ENCODE measurements at places on chromosomes 3 and 15. TPM values are rescaled to one million over a fixed set of nuclear protein-coding genes. Genes with fewer than 3 reads are reported as not detected.
A peak's percentile ranks its signal among the peaks of the same experiment; 100 is the strongest.

DNA sequence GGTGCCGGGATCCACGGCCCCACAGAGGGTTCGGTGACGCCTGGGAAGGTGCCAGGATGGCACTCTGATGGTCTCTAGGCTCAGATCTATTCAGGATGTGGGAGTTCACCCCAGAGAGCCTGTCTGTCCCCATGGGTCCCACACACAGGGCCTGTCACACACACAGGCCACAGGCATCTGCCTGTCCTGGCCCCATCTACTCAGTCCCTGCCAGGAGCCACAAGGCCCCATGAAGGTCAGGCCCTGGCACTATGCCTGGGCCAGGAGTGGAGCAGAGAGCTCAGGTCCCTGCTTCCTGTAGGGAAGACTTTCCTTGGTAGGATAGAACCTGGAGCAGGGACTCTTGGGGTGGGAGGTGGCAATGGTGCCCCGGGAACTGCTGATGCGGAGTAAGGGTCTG is 49.0 kb upstream of the FURIN start:
- no peak overlapping the region for H3K27ac ChIP-seq
- H3K36me3 ChIP-seq: no peaks in the 10 kb centered on the region
- peaks cover 5% of the 10 kb centered on the region for H3K27me3 ChIP-seq

- H3K36me3 ChIP-seq: no peaks in the 10 kb centered on the region
- H3K4me3 ChIP-seq: no peak overlapping the region
- no peak for DNase-seq
- no peaks in the 10 kb centered on the region for H3K27me3 ChIP-seq
- H3K4me1 ChIP-seq: peaks cover 3% of the 10 kb centered on the region
These were observed 18.4 kb downstream of the GCSAM start for GRCh38 chr3:112114576-112115160.

- H3K36me3 ChIP-seq: no peaks in the 10 kb centered on the region
- no peak for DNase-seq
- no peak overlapping the region for H3K4me3 ChIP-seq
- no peak overlapping the region for H3K27ac ChIP-seq
- peaks cover 2% of the 10 kb centered on the region for H3K4me1 ChIP-seq
- H3K27me3 ChIP-seq: peaks cover 8% of the 10 kb centered on the region
These were observed 18.1 kb upstream of the BSN start for GRCh38 chr3:49535971-49536874.

DNA sequence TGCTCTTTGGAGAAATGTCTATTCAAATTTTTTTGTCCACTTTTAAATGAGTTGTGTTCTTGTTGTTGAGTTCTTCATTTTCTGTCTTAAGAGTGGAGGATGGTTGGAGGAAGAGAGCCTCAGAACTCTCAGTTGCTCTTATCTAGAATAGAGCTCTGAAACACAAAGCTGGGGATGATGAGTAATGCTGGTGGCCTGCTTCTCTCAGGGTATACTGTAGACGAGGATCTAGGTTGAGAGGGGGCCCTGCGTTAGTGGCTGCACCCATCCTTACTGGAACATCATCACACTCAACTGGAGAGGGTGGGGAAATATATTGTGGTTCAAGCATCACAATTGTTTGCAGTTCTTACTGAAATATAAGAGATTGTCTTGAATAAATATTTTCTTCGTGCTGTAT is 1.8 kb downstream of the SPTSSB start:
- H3K4me3 ChIP-seq: no peak overlapping the region
- peaks cover 4% of the 10 kb centered on the region for H3K27me3 ChIP-seq
- no peak overlapping the region for H3K27ac ChIP-seq
- H3K36me3 ChIP-seq: no peaks in the 10 kb centered on the region
- no peak for DNase-seq

- H3K36me3 ChIP-seq: no peaks in the 10 kb centered on the region
- peaks cover 4% of the 10 kb centered on the region for H3K27me3 ChIP-seq
- H3K27ac ChIP-seq: no peak overlapping the region
- peak; percentile 25 for DNase-seq
- no peaks in the 10 kb centered on the region for H3K4me1 ChIP-seq
These were observed 25.1 kb upstream of the ZKSCAN7 start for GRCh38 chr3:44529927-44530326.

DNA sequence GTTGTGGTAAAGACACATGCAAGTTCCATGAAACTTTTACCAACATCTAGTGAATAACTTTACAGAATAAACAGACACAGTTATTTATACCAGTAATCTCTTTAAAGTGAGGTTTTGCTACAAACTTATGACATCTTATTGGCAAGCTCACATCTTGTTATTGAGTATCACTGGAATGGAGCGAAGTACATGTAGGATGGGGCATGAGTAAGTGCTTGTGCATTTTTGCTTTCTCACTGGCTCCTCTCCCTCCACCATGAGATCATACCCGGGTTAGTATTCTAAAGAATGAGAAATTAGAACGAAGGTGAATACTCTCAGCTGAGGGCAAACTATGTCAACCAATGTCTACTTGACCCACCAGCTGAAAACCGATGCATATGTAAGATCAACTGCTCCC is 193.3 kb upstream of the ZNF717 start:
- no peaks in the 10 kb centered on the region for H3K27me3 ChIP-seq
- H3K27ac ChIP-seq: no peak overlapping the region
- no peak for DNase-seq
- no peaks in the 10 kb centered on the region for H3K36me3 ChIP-seq

GRCh38 chr3:113258361-113258760 is 47.0 kb downstream of the BOC start:
- H3K36me3 ChIP-seq: peaks cover 6% of the 10 kb centered on the region
- DNase-seq: no peak
- H3K27me3 ChIP-seq: peaks cover 7% of the 10 kb centered on the region
- no peak overlapping the region for H3K27ac ChIP-seq

GRCh38 chr3:173045770-173046382 is 95.2 kb downstream of the SPATA16 start:
- no peaks in the 10 kb centered on the region for H3K4me1 ChIP-seq
- DNase-seq: no peak
- no peaks in the 10 kb centered on the region for H3K27me3 ChIP-seq
- no peak overlapping the region for H3K4me3 ChIP-seq

DNA sequence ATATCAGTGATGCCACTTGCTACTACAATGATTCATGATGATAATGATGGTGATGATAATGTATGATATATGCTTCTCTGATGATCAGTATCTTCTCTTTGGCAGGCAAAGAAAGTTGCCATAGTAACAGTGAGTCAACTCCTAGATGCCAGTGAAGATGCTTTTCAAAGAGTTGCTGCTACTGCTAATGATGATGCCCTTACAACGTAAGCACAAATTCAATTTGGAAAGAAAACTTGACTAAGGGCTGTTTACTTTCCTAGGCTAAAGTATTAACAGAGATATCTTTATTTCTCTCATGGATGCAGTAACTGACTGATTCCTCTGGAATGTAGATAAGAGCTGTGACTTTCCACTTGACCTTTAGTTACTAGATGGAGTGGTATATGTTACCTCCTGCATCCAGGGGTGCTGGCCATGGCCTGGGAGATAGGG is 27.8 kb downstream of the ADGRG7 start:
- no peak overlapping the region for H3K27ac ChIP-seq
- H3K36me3 ChIP-seq: no peaks in the 10 kb centered on the region
- no peaks in the 10 kb centered on the region for H3K27me3 ChIP-seq
- H3K4me1 ChIP-seq: no peaks in the 10 kb centered on the region

GRCh38 chr15:75140080-75140879 is 61.4 kb upstream of the C15orf39 start:
- peaks cover 6% of the 10 kb centered on the region for H3K4me1 ChIP-seq
- H3K4me3 ChIP-seq: no peak overlapping the region
- no peak for DNase-seq
- no peaks in the 10 kb centered on the region for H3K27me3 ChIP-seq
- peaks cover 4% of the 10 kb centered on the region for H3K36me3 ChIP-seq

The ANKUB1 gene
- total RNA-seq: not detected

The XIRP1 gene
- 0.34 TPM for total RNA-seq

The TJP1 gene
- total RNA-seq: 129 TPM

The ZNF385D gene
- 42.9 TPM for total RNA-seq

The SEMA3F gene
- 41.2 TPM for total RNA-seq
